Left renal pelvis (tissue), 4 donors: ENCODE measurements at places on chromosomes 6 and 20. TPM values are rescaled to one million over a fixed set of nuclear protein-coding genes. Genes with fewer than 3 reads are reported as not detected.

Gene HLA-DOA
- 5.0 TPM for polyA plus RNA-seq

- no peak for DNase-seq
Measured at GRCh38 chr6:29474996-29475395, 12.8 kb downstream of the MAS1L start.

Gene ANKEF1
- polyA plus RNA-seq = 9.5 TPM

Gene TLDC2
- polyA plus RNA-seq = 6.4 TPM

DNA sequence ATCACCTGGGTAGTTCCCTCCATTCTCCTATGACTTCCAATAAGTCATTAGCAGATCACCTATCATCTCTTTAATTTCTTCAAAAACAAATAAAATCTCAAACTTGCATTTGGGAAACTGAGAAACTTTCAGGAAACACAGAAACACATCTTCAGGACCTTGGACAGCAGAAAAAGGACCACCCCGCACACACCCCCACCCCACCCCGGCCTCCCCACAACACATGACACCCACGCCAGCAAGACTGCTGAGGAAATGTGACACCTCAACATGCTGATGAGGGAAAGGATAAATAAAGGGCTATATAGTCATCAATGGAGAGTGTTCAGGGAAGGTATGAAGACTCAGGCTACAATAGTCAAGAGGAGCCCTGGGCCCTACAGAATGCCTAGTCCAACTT, 15.6 kb upstream of the TRIM39 start:
- DNase-seq = no peak

Gene MOCS1
- polyA plus RNA-seq = 13.7 TPM

DNA sequence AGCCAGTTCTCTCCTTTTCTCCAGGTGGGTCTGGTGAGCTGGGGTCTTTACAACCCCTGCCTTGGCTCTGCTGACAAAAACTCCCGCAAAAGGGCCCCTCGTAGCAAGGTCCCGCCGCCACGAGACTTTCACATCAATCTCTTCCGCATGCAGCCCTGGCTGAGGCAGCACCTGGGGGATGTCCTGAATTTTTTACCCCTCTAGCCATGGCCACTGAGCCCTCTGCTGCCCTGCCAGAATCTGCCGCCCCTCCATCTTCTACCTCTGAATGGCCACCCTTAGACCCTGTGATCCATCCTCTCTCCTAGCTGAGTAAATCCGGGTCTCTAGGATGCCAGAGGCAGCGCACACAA, 765 bp upstream of the CFB start:
- no peak for DNase-seq
